Glutamatergic neuron (in vitro differentiated cells): ENCODE measurements at places on chromosomes 5 and 9. TPM values are rescaled to one million over a fixed set of nuclear protein-coding genes. Genes with fewer than 3 reads are reported as not detected.

The ERAP2 gene
- total RNA-seq = not detected

The ANKRD31 gene
- total RNA-seq = 0.42 TPM

DNA sequence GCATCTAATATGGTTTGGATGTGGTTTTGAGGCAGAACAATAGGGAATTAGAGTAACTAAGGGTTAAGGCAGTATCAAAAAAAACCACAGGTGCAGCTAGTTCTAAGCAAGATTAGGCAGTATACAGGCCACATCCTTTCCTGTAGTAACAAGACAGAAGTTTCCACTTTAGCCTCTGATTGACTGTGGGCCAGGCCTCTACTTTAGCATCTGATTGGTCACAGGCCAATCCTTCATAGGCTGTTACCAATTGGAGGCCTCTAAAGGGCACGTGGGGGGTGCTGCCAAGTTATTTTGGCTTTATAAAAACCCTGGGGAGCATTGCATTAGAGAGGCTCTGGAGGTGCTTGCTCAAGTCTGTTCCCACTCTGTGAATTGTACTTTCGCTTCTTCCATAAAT is 144.1 kb upstream of the ST8SIA4 start:
- no peak for DNase-seq

GRCh38 chr9:90219548-90220118 is 423.0 kb downstream of the DIRAS2 start:
- DNase-seq = peak; percentile 49

The SLC1A1 gene
- 0.10 TPM for total RNA-seq

The PRLR gene
- not detected for total RNA-seq

DNA sequence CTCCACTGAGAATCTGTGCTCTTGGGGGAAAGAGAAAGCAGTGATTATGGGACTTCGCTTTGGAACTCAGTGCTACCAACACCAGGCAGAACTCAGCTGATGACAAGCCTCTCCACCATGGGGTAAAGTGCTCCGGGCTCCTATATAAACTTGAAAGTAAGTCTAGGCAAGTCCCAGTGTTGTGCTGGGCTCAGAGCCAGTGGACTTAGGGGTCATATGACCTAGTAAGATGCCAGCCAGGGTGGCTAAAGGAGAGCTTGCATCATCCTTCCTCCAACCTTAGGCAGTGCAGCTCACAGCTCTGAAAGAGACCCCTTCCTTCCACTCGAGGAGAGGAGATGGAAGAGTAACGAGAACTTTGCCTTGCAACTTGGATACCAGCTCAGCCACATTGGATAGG is 35.1 kb upstream of the FREM1 start:
- no peak for DNase-seq

- DNase-seq = no peak
These were observed 237.5 kb downstream of the AP3B1 start for GRCh38 chr5:78056901-78057514.

The ELL2 gene
- 97.0 TPM for total RNA-seq

The EGFLAM gene
- 13.2 TPM for total RNA-seq

The PCDHA9 gene
- total RNA-seq = 18.9 TPM

GRCh38 chr9:110947491-110948044 is 90.7 kb downstream of the LPAR1 start:
- DNase-seq = no peak
